Stomach (tissue), 19 donors: ENCODE measurements at places on chromosomes 1 and 21. TPM values are rescaled to one million over a fixed set of nuclear protein-coding genes. Genes with fewer than 3 reads are reported as not detected.

ELF3 gene
- total RNA-seq = 289 TPM

HSPG2 gene
- 316 TPM for total RNA-seq

CLDN17 gene
- not detected for total RNA-seq

UBE2U gene
- not detected for total RNA-seq

ICOSLG gene
- 7.0 TPM for total RNA-seq

GPX7 gene
- total RNA-seq = 0.87 TPM

FCMR gene
- 5.2 TPM for total RNA-seq

SYNC gene
- 28.6 TPM for total RNA-seq

KRTAP13-2 gene
- not detected for total RNA-seq

LCE1B gene
- total RNA-seq = not detected

RIMS3 gene
- 3.9 TPM for total RNA-seq

LRRC8C gene
- total RNA-seq = 10.6 TPM

CD48 gene
- 9.2 TPM for total RNA-seq

CELA2B gene
- not detected for total RNA-seq

CR1L gene
- total RNA-seq = not detected
